Cardiac fibroblast (primary cell): ENCODE measurements at places on chromosomes 11 and 22.

DNA sequence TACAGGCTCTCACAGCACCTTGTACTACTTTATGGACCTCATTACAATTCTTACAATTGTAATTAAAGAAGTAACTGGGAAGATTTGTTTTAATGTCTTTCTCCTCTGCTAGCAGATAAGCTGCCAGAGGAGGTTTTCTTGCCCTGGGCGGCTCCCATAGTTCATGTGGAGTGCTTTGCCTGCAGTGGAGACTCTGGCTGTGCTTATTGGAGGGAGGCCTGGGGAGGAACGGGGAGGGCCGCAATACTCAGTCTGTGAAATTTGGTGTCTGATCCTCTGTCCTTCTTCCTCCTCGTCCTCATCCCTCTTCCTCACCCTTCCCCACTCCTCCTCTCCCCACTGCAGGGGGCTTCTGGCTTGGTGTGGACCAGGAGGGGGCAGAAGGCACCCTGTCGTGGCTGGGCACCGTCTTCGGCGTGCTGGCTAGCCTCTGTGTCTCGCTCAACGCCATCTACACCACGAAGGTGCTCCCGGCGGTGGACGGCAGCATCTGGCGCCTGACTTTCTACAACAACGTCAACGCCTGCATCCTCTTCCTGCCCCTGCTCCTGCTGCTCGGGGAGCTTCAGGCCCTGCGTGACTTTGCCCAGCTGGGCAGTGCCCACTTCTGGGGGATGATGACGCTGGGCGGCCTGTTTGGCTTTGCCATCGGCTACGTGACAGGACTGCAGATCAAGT lies 5.6 kb downstream of the SLC35C1 start:
- DNase-seq = no peak

- no peak for DNase-seq
Observed at GRCh38 chr11:123052901-123053721, 8.8 kb downstream of the HSPA8 start.

GRCh38 chr11:74695705-74696280 lies 35.4 kb downstream of the CHRDL2 start:
- DNase-seq = no peak

DNA sequence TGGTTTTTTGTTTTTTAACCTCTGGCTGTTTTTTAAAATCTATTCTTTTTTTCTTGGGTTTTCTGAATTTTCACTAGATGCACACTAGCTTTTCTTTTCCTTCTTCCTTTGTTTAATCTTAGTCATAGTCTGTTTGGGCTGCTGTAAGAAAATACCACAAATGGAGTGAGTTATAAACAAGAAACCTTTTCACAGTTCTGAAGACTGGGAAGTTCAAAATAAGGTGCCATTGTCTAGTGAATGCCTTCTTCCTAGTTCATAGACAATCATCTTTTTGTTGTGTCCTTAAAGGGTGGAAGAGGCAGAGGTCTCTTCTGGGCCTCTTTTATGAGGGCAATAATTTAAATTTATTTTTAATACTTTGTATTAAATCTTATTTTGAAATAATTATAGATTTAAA lies 532.9 kb upstream of the ANO5 start:
- no peak for DNase-seq

- DNase-seq = no peak
Observed at GRCh38 chr11:2853997-2854560, 31.5 kb downstream of the CDKN1C start.

DNA sequence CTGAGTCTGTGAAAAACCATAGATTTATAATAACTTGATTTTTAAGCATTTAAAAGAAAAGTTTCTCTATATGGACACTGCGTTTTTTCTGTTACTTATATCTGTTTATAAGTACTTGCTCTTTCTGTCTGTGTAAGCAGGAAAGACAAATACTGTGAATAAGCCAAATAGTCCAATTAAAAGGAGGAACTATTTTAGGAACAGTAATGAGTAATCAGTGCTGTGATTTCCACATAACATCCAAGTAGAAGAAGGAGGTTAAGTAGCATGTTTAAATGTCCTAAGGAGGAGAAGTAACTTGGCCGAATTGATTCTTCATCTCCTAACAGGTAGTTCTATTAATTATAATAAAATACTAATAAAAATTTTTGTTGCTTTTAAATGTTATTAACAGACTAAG lies 40.8 kb downstream of the ZNF214 start:
- peak; percentile 29 for DNase-seq

- no peak for DNase-seq
Observed at GRCh38 chr22:19940536-19941364, 822 bp upstream of the COMT start.

GRCh38 chr22:18010266-18010665 lies 14.1 kb downstream of the MICAL3 start:
- DNase-seq = no peak

GRCh38 chr11:68002938-68003845 lies 705 bp downstream of the UNC93B1 start:
- DNase-seq = no peak

- no peak for DNase-seq
Observed at GRCh38 chr11:87604350-87604749, 566.6 kb downstream of the TMEM135 start.

GRCh38 chr11:71481101-71481960 lies 28.3 kb downstream of the NADSYN1 start:
- no peak for DNase-seq

DNA sequence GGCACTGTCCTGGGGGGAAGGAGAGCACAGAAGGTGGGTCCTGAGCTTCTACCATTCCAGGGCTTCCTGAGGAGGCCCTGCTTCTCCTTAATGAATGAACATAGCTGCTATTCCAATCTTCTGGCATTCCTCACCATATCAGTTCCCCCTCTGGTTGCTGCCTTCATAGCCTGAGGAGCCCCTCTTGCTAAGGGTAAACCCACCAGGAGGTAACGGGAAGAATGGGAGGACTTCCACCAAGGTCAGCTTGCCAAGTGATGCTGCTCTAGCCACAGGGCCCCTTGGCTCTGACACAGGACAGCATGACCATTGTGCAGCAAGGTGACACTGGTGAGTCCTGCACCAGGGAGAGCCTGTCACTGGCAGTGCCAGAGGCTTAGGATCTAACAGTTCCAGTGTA lies 1022.5 kb downstream of the TBC1D22A start:
- no peak for DNase-seq

GRCh38 chr11:34250732-34251588 lies 106.8 kb downstream of the ABTB2 start:
- peak; percentile 44 for DNase-seq

- peak; percentile 32 for DNase-seq
Observed at GRCh38 chr11:8338138-8338537, 74.5 kb upstream of the LMO1 start.

- DNase-seq = no peak
Observed at GRCh38 chr11:31793264-31793663, 17.9 kb downstream of the PAX6 start.

DNA sequence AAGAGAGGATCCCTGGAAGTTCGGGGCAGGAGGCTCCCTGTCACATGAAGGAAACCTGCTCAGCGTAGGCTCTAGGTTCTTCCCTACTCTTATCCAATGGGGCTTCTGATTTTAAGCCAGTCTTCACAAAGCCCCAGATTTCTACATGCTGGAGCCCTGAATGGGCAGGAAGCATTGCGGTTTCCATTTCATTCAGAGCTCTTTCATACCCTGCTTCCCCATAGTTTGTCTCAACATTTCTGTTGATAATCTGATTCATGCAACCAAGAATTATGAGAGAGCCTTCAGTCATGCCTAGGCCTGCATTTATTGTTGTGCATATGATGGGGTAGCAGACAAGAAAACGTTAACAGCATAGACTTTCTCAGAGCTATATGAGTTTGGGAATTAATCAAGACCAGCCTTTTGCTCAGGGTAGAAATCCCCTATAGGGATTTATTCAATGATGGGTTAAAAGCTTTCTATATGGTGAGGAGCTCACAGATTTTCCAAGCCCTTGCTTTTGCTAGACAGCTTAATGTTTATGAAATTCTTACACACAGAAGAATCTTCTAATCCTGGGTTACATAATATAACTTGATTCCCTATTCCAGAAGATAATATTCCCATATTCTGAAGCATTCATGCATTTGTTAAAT lies 15.9 kb downstream of the OR51B4 start:
- no peak for DNase-seq

DNA sequence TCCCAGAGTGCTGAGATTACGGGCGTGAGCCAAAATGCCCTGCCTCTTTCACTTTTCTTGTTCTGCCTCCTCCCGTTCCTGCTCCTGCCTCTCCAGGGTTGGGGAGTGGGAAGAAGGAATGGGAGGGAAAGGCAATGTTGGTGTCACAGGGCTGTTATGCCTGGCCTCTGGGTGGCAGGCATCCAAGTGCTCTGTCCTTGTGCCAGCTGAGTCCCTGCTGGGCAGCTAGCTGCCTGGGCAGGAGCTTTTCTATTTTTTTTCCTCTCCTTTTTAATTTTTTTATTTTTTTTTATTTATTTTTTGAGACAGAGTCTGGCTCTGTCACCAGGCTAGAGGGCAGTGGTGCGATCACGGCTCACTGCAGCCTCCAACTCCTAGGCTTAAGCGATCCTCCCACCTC lies 4.1 kb upstream of the SAC3D1 start:
- peak; percentile 16 for DNase-seq
